Naive thymus-derived CD4-positive, alpha-beta T cell (primary cell): ENCODE measurements at places on chromosomes 4 and X. TPM values are rescaled to one million over a fixed set of nuclear protein-coding genes. Genes with fewer than 3 reads are reported as not detected.

MAGEA2 gene
- total RNA-seq: not detected

MMRN1 gene
- 0.16 TPM for total RNA-seq

ARMCX4 gene
- 17.1 TPM for total RNA-seq

MRPL1 gene
- total RNA-seq: 13.0 TPM

DNA sequence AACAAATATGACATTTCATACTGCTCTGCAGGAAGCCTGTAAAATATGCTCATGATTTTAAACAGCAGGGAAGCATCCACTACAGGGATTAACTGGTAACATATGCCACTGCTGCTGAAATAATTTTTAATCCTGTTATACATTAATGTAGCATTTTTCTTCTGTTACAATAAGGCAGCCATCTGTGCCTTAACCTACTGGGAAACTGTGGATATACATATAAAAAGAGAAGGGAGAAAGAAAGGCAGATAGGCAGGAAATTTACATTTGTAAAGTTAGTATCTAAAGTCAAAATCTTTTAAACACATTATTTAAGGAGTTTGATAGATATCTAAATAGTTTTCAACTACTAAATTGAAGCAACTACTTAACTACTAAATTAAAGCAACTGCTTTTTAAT, 514.6 kb upstream of the KLHL4 start:
- DNase-seq: no peak

DNA sequence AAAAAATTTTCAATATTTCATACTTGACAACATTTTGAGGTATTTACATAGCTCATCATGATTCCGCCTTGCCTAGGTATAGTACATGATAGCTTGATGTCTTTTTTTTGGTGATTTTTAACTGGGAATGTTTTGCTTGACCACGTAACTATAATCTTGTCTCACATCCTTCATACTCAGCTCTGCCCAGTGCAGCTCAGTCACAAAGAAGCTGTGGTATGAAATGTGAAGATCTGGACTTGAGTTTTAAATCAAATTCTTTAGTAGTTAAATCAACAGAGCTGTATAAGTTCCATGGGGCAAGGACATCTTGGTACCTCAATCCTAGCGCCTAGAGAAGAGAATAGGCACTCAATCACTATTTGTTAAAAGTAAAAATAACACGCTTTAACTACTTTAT, 276.3 kb upstream of the DKK2 start:
- DNase-seq: no peak

DNA sequence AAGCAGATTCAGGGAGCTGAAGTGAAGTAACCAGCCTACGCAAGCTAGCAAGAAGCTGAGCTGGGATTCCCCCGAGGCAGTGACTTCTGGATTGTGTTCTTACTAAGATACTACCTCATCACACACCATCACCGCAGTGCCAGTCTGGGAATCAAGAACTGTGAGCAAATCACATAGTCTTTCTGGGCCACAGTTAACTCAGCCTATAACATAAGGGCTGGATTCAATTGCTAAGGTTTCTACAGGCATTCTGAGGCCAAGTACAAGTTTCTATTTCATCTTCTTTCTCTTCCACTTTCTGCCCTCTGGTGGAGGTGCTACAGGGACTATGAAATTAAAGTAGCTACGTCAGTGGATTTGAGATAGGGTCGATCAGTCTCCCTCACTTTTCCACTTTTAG, 1.4 kb upstream of the CORIN start:
- no peak for DNase-seq
